Stimulated activated CD8-positive, alpha-beta memory T cell treated with anti-CD3 and anti-CD28 coated beads, Interleukin-2, amount 100 ng/mL, for 1 hour (primary cell): ENCODE measurements at places on chromosomes 5 and 9.

- no peak for DNase-seq
Measured at GRCh38 chr9:132424857-132425674, 15.1 kb downstream of the CFAP77 start.

DNA sequence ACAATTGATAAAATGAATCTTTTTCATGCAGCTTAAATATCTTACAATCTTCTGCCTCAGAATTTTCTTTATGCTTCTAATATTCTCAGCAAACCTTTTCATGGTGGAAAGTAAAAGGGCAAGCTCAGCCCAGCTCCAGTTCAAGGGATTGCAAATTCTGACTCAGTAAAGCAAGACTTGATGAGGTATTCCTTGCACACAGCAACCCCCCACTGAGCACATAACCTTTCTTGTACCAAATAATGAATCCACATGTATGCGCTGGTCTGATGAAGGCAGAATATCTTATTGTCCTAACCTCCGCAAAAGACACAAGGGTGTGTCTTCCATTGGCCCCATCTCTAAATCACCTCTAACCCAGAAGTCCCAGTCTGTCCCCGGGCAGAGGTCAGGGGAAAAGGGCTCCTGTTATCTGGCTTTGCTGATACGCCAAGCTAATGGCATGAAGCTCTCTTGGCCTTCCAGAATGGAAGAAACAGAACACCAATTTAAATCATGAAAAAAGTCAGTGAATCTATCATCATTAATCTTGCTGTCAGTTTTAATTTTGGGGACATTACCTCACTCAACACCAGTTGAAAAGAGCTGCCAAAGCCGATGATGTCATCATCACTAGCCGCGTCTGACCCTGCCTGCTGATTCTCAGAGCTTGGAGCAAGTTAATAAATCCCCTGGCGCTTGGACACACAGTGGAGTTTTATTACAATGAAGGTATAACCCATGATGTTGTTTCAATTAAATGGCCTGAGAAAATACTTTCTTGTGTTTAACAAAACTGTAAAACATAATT is 592.5 kb upstream of the CLINT1 start:
- no peak for DNase-seq

DNA sequence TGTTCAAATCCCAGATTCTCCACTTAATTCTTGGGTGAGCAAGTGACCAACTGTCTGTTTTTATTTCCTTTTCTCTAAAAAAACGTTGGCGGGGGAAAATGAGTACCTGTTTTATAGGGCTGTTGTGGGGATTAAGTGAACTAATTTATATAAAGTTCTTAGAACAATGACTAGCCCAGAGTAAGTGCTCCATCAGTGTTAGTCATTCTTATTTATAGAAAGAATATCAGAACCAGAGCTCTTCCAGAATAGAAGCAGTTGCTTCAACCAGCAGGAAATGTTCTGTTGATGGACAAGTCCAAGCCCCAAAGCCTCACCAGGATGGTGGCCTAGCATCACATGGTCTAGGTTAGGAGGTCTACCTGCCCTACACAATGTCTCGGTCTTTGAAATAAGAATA is 379.2 kb downstream of the ACTL7B start:
- no peak for DNase-seq

DNA sequence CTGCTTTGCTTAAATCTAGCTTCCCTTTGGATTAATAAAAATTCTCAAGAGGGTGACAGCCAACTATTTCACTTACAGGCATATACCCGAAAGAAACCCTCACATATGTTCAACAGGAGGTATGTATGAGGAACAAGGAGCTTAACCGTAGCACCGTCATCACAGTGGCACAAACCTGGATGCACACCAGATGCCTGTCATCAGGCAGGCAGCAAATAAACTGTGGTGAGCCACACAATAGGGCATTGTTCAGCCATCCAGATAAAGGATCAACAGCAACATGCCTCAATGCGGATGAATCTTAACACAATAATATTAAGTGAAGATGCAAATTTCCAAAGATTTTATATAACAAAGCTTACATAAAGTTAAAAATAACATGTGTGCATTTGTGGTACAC is 5.5 kb upstream of the TNFSF15 start:
- DNase-seq: no peak

DNA sequence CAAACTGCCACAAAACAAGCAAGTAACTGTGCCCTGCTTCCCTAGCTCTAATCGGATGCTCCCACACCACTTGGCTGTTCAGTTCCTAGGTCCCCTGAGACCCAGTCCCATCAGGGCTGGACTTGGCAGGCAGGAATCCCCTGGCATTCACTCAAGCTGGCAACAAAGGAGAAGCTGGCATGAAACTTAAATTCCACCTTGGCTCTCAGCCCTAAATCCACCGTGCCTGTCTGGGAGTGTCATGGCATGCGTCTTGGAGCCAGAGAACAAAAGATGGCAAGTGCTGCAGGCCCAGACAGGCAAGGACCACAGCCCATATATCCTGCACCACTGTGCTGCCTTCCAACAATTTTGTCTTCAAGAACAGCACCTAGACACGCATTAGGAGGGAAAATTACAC is 38.2 kb downstream of the ETF1 start:
- DNase-seq: no peak

- DNase-seq: no peak
Measured at GRCh38 chr9:131276891-131277286, 579 bp upstream of the FAM78A start.

GRCh38 chr9:13279284-13280141 is at the start of gene MPDZ:
MPDZ (minus strand) TSS chr9:13279692; CDS start chr9:13250315, 29,377 bp downstream.
- DNase-seq: no peak

- DNase-seq: no peak
Measured at GRCh38 chr9:75855509-75855908, 35.0 kb upstream of the PCSK5 start.

DNA sequence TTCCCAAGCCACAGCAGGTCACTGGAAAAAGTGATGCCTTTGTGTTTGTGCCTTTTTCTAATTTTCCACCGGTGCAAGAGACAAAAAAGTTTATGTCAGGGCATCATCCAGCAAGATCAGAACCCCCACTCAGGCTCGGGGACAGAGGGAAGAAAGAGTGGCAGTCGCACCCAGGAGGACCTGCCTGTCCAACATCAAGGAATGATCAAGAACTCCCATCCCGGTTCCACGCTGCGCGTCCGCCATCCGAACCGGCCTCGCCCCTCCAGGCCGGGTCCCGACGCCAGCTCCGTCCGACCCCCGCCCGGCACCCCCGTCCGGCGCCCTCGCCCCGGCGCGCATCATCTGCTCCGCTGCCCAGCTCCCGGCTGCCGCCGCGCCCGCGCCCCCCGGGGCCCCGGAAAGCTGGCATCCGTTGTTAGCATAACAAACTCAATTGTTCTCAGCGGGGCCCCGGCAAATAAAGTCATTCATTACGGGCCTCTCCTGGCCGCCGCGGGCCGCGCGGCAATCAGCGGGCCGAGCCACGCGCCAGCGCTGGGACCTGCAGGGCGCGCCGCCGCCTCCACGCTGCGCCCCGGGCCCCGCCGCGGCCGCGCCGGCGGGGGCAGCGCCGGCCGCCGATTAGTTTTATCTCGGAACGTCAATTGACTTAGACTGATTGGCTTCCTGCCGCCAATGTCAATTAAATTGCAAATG is 48.1 kb downstream of the PAX5 start:
- DNase-seq: no peak

DNA sequence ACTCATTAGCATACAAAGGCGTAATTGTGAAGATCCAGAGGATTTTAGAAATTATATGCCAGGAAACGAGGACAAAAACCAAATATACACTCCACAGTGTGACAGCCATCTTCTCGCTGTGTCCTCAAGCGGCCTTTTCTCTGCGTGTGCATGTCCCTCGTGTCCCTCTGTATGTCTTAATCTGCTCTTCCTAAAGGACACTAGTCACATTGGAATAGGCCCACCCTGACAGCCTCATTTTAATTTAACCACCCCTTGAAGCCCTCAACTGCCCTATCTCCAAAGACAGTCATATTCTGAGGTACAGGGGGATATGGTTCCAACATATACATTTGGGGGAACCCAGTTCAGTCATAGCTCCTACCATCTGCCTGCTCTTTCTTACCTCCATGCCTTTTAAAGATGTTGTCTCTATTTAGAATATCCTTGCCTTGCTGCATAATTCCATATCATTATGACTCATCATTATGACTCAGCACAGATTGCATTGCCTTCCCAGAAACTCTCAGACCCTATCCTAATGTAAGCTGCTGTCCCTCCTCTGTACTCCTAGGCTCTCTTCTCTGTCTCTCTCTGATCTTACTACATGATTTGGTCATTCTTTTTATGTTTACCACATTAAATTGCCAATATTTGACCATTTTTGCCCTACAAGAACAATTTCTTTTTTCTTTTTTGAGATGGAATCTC is 210.9 kb downstream of the AOPEP start:
- no peak for DNase-seq

- no peak for DNase-seq
Measured at GRCh38 chr5:87765009-87765408, 352.3 kb upstream of the CCNH start.

GRCh38 chr5:74570250-74570649 is 70.3 kb downstream of the ENC1 start:
- DNase-seq: no peak

DNA sequence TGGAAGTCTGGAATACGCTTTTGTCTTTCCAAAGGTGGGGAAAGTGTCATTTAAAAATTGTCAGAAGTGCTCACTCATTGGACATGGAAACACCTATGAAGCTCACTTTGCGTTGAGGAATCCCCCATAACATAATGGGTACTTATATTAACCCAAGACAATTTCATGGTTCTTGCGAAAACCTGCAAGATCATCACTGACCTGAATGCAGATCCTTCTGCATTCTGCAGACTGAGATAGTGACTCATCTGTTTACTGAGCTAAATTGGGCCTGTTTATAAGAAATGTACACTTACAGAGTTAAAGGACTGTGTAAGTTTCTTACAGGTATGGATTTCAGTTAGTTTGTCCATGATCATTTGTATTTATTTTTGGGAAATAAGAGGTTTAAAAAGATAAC is 153.0 kb downstream of the HMHB1 start:
- DNase-seq: no peak

- DNase-seq: no peak
Measured at GRCh38 chr9:131994364-131995125, 85.1 kb downstream of the MED27 start.

GRCh38 chr9:116276651-116277121 is 123.1 kb downstream of the PAPPA start:
- DNase-seq: no peak

DNA sequence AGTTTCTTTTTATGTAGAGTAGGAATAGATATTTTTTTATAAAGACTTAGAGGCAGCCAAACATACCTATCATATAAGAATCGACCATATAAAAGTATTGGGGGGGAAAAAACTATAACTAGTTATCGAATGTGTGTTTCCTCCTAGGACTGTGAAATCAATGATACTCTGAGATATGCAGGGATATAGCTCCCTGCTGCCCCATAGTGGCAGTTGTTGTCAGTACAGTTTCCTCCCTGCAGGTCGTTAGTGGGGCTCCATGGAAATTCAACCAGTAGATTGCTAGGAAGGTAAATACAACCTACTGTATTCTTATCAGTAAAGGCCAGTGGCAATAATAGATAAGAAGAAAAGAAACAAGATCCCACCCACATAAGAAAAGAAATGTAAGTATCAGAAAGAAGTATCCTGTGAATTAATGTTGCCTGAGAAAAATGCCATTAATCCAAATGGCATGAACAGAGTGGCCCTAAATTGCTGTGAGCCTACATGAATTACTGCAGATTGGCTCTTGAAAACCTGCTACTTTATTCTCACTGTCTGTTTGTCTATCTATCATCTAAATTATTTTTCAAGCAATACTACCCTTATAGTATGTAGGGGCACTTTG is 136.9 kb upstream of the FBN2 start:
- no peak for DNase-seq

DNA sequence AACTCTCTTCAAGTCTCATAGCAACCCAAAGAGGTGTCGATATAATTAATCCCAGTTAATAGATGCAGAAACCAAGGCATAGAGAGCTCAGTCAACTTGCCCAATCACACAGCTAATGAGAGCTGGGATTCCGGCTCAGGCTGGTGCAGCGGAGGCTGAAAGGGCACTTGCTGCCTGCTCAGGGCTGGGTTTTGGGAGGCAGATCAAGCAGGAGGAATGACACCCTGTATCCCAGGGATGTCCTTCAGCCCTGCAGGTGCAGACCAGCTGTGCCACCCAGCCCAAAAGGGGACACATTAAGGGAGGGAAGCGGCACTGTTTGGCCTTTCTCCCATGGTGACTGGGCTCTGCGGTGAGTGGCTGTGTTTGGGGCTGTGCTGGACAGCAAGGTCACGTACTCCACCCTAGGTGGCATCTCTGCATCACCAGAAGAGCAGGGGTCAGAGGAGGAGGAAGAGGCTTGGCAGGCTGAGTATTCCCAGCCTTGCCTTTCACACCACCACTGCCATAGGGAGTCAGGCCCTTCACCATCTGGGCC is 124.1 kb downstream of the MVB12B start:
- no peak for DNase-seq

GRCh38 chr5:76571559-76571958 is 51.6 kb downstream of the F2RL2 start:
- no peak for DNase-seq

DNA sequence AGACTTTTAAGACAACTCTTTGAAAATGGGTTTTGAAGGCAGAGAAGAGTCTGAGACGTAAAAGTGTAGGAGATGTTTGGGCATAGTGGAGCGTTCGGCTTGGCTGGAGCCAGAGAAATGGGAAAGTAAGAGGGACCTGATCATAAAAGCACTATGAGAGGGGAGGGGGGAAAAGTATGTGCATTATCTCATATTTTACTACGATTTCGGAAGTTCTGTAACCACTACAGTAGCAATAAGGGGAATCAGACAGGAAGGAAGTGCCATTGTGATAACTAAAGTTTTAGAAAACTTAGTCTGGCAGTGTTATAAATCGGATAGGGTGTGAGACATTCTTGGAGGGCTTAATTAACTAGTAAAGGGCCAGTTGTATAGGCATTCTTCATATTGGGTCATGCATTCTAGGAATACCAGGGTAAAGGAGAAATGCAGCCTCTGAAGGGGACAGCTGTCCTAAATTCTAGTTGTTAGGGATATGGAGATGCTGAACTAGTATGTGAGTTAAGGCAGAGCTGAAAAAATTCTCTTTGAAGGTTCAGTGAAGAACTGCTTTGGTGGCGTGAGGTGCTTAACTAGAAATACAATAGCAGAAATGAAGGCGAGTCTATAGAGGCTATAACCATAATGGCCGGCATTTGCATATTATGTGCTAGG is 83.8 kb upstream of the FREM1 start:
- no peak for DNase-seq

- DNase-seq: no peak
Measured at GRCh38 chr5:151739939-151740335, 18.5 kb downstream of the ATOX1 start.

- DNase-seq: no peak
Measured at GRCh38 chr5:62268234-62268633, 37.8 kb upstream of the KIF2A start.

DNA sequence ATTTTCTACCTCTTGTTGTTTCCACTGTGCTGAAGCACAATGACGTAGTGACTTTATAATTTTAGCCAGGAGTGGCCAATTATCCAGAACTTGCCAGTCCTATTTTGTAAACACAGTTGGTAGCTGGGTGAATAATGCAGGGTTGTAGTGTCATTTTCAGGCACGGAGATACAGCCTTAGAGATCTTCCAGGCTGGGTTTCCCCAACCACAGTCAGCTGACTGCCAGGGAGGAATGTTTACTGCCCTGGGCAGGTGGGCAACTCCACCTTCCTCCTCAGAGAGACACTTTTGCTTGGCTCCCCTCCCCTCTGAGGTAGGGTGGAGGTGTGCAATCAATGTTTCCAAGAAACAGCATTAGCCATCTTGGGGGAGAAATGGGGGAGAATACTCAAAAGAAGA is 228.1 kb upstream of the NR4A3 start:
- DNase-seq: no peak
